NT2/D1 (cell line): ENCODE measurements at places on chromosomes 7 and 10.

DNA sequence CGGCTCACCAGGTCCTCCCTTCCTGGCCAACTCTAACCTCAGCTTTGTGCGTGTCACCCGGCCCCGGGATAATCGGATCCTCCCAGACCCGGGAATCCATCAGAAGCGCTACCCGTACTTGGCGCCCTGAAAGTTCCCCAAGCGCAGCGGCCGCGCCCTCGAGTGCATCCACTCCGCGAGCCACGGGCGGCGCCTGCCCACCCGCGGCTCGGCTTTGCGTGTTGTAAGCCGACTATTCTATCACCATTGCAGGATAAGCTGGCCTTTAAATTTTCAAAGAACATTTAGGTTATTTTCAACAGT lies 35.7 kb upstream of the EBLN1 start:
- no peak for DNase-seq

GRCh38 chr7:56174346-56174874 lies 58.2 kb upstream of the NUPR2 start:
- no peak for DNase-seq

- no peak for DNase-seq
These were observed 8.9 kb downstream of the VSTM4 start for GRCh38 chr10:49106451-49106850.

DNA sequence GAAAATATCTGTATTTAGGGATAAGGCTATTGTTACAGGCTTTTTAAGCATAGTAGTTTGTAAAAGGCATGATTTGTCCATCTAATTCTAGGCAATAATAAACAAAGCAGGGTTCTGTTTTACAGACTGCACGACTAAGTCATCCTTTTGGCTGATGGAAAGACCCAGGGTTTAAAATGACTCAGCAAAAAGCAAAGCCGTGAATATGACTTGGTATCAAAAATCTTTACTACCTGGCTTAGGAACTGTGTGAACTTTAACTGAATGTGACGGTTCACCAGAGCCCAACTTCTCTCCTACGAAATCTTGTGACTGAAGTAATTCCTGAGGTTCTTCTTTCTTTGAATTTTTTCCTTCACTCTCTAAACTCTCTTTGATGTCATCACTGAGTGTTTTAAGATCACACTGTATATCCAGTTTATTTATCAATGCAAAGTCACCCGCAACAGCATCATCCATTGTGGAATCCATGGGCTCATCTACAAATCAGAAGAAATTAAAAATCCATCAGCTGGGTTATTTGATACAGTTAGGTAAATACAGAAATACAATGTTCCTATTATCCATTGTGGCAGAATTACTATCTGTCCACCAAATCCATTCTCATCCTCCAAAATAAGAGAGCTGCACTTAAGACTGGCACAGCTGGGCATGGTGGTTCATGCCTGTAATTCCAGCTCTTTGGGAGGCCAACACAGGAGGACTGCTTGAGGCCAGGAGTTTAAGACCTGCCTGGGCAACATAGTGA lies 17.0 kb downstream of the ATE1 start:
- no peak for DNase-seq

DNA sequence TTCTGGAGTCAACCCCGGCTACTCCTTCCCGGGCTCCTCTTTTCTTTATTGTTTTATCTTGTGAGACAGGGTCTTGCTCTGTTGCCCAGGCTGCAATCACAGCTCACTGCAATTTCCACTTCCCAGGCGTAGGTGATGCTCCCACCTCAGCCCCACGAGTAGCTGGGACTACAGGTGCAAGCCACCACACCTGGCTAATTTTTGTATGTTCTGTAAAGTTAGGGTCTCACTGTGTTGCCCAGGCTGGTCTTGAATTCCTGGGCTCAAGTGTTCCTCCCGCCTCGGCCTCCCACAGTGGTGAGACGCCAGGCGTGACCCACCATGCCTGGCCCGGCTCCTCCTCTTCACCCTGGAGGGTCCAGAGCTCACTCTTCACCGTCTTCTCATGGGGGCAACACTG lies 15.3 kb upstream of the PDGFA start:
- no peak for DNase-seq

DNA sequence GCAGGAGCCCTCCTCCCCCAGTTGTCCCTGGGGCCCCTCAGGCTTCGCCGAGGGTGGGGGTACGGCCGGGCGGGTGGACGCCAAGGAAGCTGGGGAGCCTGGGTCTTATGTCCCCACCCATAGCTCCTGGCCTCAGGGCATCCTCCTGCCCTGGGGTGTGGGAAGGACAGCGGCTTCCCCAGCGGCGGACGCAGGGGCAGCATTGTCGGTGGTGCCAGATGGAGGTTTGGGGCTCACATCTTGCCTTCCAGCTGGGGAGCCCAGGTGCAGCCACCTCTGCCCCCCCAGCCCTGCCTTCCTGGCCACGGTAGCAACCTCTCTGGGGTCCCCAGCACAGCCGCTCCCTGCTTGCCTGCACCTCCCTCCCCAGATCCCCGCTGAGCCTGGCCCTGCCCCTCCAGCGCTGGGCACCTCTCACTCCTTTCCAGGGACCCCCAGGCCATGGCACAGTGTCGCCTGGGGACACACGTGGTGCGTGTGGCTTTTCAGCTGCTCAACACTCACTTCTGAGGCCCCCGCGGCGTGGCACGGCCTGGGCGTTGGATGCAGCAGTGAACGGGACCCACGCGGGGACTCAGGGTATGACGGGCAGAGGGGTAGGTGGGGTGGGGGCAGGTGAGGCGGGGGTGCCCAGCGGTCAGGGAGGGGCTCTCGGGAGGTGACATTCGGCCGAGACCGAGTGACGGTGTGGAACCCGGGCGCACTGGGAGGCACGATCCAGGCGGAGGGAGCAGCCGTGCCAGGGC lies 53.1 kb downstream of the UNCX start:
- DNase-seq: no peak

DNA sequence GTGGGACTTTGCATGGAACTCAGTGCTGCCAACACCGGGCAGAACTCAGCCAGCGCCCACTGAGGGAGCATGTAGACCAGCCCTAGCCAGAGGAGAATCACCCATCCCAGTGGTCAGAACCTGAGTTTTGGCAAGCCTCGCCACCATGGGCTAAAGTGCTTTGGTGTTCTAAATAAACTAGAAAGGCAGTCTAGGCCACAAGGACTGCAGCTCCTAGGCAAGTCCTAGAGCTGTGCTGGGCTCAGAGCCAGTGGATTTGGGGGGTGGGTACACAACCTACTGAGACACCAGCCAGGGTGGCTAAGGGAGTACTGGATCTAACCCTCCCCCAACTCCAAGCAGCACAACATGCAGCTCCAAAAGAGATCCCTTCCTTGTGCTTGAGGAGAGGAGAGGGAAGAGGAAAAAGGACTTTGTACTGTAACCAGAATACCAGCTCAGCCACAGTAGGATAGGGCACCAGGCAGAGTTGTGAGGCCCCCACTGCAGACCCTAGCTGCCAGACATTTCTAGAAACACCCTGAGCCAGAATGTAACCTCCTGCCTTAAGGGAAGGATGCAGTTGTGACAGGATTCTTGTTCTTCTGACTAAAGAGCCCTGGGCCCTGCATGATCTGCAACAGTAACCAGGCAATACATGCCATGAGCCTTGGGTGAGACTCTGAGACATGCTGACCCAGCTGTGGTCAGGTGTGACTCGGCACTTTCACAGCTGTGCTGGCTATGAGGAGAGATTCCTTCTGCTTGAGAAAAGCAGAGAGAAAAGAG lies 24.4 kb downstream of the GSDME start:
- no peak for DNase-seq

DNA sequence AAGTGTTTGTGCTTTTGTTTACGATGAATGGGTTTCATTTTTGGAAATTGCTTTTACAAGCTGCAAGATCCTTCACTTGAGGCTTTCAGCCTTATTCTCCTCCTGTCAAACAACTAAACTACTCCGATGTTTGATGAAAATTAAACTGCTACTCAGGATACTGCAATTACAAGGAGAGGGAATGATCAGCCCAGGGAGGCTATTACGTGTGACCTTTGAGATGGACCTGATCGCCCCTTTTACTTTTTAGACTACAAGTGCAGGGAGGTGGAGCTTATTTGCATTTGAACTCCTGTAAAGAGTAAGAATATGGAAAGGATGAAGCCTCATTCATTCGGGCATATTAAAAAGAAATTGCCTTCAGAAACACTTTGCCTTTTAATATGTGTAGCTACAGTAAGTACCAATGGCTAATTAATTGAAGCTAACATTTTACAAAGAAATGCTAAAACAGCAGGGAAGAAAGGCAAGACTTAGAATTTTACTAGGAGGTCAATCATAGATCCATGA lies 219.1 kb downstream of the PHTF2 start:
- DNase-seq: no peak

DNA sequence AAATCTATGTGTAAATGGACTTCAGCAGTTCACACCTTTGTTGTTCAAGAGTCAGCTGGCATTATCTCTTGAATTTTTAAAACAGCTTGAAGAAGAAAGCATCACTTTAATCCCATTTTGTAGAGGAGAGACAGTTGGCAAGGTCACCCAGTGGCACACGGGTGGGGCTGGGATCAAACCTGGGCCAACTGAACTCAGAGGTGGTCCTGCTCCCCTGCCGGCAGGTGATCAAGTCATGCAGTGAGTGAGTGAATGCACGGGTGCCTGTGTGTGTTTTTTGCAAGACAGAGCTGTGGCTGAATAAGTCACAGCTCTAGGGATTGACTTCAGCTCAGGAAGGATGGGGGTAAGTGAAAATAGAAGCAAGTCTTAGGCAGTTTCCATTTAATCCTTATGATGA lies 9.5 kb downstream of the GHRHR start:
- DNase-seq: no peak

DNA sequence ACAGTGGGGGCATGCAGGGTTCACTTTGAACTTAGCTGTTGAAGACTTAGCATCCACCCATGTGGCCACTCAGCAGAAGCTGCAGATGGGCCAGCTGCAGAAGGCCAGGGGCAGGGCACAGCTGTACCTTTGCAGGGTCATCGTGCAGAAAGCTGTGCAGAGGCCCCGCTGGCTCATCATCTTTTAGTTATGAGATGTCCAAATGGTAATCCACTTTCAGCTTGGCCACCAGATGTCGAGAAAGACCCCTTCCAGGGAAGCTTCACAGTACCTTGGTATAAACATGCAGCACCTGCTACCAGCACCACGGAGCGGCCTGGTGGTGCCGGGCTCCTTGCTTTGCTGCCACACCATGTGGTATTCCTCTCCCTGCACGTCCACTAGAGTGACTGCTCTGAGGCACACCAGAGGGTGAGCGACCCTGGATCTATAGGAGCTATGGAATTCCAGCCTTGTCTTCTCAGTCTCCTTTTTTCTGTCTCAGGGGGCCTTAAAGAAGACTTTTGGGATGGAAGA lies 74.2 kb upstream of the LAMB4 start:
- no peak for DNase-seq

GRCh38 chr10:88730864-88731263 lies 24.8 kb downstream of the LIPK start:
- DNase-seq: no peak

DNA sequence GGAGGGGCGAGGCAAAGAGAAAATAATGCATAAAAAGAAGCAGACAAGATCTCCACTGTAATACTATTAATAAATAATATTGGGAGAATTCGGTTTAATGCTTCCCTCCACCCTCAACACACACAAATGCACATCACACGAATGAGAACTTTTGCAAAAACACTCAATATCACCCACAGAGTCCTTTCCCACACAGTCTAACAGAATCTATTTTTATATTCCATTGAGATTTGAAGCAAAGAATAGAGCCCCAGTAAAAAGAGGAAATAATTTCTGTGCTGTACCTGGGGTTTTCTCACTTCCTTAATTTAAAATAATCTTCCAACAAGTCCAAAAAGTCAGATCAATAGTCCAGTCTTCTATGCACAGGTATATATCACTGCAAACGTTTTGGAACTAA lies 17.0 kb downstream of the PIK3AP1 start:
- DNase-seq: no peak

GRCh38 chr7:157474685-157475084 lies 137.9 kb downstream of the DNAJB6 start:
- DNase-seq: peak; percentile 43

DNA sequence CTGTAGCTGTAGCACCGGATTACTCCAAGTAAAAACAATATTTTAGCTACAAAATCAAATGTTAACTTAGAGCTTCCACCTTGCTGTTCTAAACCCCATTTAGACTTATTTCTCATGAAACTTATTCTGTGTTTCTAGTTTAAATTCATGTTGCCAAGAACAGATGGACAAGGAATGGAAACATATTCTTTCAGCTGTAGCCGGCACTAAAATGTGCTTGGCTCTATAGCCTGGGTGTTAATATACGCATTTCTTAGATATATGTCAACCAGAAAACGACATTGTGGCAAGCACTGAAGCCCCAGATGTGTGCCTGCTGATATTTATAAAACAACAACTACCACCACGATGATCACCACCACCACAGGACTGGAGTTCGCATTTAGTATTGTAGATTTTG lies 190.3 kb upstream of the ETV1 start:
- no peak for DNase-seq

DNA sequence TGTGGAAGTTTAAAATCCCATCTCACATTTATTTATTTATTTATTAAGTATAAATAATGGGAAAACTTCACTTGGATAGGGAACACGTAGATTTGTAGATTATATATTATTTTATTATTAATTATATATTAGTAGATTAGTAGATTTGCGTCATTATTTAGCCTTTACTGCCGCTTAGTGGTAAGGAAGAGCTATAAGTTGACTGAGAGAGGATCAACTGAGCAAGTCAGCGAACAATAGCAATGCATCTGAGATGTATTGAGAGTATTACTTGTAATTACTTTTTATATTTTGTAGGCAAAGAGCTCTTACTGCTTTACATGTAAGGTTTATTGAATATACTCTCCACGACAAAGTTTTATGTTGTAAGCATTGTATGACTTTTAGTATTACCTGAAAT lies 244.5 kb upstream of the ANKRD30A start:
- DNase-seq: no peak

DNA sequence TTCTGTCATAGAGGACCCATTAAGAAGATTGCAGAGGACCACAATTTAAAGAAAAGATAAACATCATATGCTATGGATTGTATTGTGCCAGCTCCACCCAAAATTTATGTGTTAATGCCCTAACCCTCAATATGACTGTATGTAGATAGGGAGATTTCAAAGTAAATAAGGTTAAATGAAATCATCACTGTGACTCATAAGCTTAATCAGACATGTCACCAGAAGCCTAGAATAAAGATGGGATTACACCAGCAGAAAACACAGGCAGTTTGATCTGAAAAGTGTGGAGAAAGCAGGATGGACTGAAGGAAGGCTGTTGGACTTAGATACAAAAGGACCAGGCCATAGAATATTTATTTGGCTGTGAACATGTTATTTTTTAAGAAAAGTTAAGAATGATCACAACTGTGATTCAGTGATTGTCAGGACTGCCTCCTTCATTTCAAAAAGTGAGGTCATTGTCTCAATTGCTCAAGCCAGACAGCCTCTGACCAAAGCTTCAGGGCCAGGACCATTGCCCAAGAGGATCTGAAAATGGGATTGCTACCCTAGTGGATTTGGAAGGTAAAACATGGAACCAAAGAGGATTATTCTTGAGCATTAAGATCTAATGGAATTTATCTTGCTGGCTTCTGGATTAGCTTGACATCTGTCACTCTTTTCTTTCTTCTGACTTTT lies 270.8 kb upstream of the POM121L12 start:
- no peak for DNase-seq
